Panc1 (cell line): ENCODE measurements at places on chromosomes 13 and 19.

DNA sequence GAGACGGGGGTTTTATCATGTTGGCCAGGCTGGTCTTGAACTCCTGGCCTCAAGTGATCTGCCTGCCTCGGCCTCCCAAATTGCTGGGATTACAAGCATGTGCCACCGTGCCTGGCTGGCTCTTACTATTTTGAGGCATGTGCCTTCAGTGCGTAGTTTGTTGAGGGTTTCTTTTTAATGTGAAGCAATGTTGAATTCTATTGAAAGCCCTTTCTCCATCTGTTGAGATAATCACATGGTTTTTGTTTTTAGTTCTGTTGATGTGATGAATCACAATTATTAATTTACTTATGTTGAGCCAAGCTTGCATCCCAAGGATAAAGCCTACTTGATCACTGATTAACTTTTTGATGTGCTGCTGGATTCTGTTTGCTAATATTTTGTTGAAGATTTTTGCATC lies 290.9 kb downstream of the KCNRG start:
- DNase-seq = no peak

- DNase-seq = no peak
Observed at GRCh38 chr19:35703343-35703742, 1.0 kb upstream of the ZBTB32 start.

GRCh38 chr13:114025714-114026431 lies 52.0 kb upstream of the C13orf46 start:
- no peak for DNase-seq

GRCh38 chr13:107551521-107551920 lies 663.8 kb downstream of the LIG4 start:
- no peak for DNase-seq

- no peak for DNase-seq
Observed at GRCh38 chr13:43058831-43059230, 35.4 kb downstream of the DNAJC15 start.

GRCh38 chr13:50441130-50441529 lies 402.4 kb downstream of the DLEU7 start:
- no peak for DNase-seq

DNA sequence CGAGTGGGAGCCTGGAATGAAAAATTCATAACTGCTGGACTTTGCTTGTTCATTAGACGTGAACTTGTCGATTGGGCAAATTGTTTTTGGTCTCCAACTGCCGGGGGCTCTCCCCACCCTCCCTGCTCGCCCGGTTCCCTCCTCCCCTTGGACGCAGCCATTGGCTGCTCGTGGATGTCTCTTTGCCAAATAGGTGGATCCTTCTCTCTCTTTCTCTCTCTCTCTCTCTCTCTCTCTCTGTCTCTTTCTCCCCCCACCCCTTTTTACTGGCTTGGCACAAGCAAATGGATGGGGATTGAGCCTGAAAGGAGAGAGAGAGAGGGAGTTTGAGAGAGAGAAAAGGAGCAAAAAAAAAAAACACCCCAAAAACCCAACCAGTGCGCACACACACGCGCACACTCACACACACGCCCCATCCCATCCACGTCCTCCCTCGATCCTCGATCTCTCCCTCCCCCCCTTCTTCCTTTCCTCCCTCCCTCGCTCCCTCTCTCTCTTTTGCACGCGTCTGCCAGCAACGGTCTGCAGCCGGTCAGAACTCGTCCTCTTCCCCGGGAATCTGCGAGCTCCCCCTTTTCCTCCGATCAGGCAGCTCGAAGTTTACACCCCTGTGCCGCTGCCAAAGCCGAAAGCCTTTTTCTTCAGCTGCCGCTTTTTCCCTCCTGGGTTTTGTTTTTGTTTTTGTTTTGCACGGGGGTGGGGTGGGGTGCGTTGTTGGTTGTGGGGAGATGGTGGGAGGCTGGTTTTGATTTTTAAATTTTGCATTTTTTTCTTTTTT lies 27.8 kb downstream of the NFIX start:
- DNase-seq = no peak

DNA sequence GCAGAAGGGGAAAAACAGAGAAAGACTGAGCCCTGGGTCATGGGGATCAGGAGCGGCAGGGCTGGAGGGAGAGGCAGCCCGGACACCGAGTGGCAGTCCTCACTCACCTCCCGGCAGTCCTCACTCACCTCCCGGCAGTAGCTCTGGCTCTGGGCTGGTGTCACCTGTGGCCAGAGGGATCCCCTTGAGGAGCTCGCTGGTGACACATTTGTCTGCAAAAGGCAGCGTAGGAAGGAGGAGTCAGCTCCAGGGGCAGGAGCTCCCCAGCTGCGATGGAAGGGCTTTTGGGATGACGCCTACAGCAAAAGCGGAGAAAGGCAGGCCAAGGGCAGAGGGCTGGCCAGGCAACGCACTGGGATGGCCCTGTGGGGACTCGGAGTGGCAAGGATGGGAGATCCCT lies 739 bp downstream of the EIF3G start:
- no peak for DNase-seq

DNA sequence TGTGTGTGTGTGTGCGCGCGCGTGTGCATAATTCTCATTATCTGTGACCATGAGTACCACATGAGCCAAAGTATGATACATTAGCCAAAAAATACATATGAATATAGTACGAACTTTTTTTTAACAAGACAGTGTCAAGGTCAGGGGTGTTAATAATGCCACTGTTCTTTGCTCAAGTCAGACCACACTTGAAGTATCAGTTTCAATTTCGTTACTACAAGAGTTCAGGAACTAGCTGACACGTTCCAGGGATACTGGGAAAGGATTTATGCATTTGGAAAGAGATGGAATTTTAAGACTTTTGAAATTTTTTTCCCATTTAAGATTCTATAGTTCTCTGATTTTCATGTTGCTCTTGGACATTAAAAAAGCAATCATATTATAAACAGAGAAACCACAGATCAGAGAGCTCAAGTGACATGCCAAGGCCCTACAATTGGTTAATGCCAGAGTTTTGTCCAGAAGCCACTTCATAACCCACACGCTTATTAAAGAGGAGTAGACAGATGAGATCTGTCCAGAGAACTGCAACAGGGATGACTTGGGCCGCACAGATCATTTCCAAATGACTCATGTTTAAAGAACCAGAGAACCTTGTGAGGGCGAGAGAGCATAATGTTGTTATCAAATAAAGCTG lies 718.8 kb upstream of the SGCG start:
- DNase-seq = no peak
